ENCODE measurements at places on chromosomes 11 and 22.

DNA sequence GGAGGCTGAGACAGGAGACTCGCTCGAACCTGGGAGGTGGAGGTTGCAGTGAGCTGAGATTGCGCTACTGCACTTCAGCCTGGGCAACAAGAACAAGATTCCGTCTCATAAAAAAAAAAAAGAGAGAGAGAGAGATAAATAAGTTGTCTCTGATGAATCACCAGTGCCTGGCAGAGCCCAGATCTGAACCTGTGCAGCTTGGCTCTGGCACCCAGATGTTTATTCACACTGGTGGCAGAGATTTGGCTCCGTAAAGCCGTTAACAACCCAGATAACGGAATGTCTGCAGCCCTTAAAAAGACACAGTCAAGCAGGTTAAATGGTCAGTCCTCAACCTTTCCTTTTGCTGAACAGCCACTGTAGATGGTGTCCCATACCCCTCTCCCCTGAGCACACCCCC is 33.5 kb upstream of the RTL6 start:
- no peak for DNase-seq

- DNase-seq, result no peak
These were observed 22.7 kb upstream of the XBP1 start for GRCh38 chr22:28822930-28823551.

DNA sequence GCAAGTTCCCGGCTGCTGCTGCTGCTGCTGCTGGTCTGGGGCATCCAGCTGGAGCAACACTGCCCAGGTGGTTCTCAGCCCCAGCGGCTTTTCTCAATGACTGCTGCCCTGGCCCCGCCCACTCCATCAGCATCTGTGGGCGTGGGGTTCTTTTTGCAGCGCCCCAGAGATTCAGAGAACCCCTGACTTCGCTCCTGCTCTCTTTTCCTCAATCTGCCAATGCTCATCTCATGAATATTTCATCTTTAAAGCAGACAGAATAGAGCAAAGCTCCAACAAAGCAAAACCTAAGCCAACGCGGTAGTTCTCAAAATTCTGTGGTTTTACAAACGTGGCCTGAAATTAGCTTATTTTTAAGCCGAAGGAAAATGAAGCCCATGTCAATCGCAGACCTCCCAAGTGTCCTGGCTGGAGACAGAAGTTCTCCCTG is 363.6 kb downstream of the CTTN start:
- DNase-seq, result no peak

GRCh38 chr11:125423247-125423849 is 72.7 kb downstream of the FEZ1 start:
- DNase-seq, result peak; percentile 48

GRCh38 chr11:134124660-134125451 is 56.0 kb downstream of the JAM3 start:
- no peak for DNase-seq
